ENCODE measurements at places on chromosomes 3 and 15.

DNA sequence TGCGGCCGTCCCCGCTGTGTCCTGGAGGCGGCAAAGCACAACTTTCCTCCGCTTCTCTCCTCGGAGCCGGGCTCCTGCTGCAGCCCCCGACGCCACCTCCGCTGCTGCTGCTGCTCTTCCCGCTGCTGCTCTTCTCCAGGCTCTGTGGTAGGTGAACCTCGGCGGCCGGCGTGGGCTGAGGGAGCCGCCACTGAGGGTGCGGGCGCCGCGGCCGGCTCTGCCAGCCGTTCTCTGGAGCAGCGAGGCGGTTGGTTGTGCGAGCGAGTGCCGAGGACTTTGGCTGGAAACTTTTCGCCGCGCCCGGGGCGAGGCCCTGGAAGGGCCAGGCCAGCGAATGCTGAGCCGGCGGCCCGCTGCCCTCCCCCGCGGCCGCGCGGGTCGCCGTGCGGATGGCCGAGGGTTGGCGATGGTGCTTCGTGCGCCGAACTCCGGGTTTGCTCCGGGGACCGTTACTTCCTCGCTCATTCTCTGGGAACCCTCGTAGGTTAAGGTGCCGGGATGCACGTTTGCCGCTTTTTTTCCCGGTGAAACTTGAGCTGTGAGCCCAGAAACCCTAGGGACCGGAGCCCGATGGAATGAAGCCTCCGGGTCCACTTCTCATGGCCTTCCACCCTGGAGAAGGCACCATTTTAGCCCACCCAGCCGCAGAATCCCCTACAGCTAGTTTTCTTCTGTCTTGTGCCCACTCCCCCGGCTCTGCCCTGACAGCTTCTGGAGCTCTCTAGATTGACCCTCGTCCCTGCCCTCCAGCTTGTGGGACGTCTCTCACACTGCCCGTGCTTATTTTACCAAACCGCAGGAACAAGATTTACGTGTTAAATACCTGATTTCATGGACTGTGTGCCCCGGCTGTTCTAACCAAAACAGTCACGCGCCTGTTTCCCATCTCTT is 660 bp downstream of the NECTIN3 start:
- DNase-seq: peak; percentile 33

- peak; percentile 11 for DNase-seq
Measured at GRCh38 chr3:196569003-196569516, 600 bp downstream of the FBXO45 start.

DNA sequence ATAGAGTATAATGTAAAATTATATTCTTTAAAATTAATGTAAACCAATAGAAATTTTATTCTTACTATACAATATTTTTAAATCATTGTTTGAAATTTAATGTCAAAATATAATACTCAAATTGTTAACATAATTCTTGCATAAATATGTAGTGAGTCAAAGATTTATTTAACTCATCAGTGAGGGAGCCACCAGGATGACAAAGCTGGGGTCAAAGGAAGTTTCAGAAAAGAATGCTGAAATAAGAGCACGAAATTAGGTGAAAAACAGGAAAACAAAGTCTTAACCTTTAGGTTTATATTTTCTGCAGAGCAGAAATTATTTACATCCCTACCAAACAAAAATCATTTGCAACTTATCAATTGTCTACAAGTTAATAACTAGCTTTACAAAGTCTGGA is 74.1 kb downstream of the DIPK2A start:
- no peak for DNase-seq

DNA sequence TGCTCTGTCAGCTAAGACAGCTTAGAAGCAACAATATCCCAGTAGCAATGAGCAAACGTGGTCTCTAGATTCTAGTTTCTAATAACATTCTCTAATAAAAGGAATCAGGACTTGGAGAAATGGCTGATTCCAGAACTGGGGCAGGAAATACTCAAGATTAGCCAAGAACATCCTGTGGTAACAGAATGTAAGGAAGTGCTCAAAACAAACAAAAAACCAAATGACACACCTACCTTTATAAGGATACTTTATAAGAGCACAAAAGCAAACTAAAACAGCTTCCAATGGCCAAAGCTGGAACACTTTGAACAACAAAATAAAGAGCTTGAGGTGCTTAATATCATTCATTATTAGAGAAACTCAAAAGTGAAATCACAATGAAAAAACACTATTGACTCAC is 33.1 kb upstream of the EIF5A2 start:
- no peak for DNase-seq

GRCh38 chr3:66211779-66212178 is 9.0 kb upstream of the SLC25A26 start:
- DNase-seq: peak; percentile 10

DNA sequence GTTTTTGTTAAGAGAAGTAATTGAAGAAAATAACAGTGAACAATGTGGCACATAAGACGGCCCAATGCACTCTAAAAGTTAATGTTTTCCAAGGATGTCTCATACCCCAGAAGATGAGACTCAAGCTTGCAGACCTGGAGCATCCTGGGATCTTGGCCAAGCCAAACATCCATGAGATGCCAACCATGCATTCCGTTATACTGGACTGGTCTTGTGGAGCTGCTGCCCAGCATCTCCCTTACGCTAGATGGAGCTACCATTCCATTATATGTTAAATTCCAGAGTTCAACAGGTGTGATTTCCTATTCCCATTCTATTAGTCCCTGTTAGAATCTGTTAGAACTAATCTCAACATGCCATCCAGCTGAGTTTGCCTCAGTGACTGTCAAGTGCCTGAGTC is 181.8 kb downstream of the PDCD6IP start:
- DNase-seq: peak; percentile 68

DNA sequence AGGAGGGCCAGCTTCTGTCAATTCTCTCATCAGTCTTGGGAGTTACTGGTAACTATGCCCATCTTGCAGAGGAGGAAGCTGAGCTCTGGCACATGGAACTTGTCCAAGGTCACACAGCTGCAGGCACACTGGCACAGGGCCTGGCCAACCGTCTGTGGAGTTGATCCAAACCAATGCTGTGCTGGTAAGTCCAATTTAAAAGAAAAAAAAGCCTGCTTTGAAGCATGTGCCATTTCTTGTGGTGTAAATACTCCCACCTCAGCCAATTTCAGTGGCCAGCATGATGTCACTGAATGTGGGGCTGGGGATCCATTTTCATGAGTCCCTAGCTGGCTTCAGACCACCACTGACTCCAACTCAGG is 83.4 kb downstream of the CHSY1 start:
- DNase-seq: peak; percentile 89

All from fibroblast of the aortic adventitia (primary cell).